ENCODE measurements at places on chromosomes 7 and 10.
A peak's percentile ranks its signal among the peaks of the same experiment; 100 is the strongest.

DNA sequence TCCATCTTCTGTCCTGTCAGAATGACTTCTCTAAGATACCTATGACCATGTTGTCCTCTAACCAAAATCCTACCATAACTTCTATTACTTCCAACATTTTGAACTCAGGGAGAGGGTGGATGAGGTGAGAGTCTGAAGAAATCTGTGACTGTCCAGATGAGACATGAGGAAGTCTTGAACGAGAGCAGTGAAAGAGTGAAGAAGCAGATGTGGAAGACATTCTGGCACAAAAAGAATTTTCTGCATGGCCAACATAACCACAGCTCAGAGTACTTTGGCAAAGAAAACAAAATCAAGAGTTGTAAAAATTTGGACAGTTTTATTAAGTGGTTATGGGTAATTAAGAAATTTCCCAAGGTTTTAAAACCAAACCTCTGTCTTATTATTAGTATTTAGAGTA lies 141.6 kb downstream of the CPEB3 start:
- DNase-seq, result no peak

GRCh38 chr7:143295870-143296269 lies 7.7 kb downstream of the CASP2 start:
- no peak for DNase-seq

DNA sequence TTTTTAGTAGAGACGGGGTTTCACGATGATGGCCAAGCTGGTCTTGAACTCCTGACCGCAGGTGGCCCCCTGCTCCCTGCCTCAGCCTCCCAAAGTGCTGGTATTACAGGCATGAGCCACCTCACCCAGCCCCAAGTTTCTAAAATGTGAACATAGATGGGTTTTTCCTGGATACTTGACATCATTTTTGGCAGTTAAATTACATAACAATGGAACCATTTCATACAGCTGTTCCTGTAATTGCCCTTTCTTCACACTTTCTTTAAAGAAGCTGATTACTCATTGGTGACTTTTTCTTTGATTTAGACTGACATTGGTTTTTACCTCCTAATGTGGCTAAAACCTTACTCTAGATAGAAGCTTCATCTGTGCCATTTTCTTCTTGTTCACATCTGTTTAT lies 5.9 kb downstream of the ZKSCAN1 start:
- DNase-seq, result peak; percentile 67

DNA sequence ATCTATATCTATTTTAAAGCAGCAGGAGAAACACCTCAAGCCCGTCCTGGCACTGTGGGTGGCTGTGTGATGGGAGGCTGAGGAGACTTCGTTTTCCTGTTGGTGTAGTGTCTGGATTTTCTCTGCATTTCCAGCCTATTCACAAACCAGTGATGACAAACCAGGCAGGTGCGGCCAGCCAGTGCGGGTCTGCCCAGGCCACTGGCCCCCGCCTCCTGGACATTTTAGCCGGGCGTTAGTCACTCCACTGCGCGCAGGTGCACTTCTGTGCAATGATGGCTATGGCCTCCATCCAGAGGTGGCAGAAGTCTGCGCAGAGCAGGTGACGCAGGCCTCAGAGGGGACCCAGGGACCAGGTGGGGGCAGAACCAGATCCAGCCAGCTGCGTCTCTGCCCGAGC lies 64.9 kb upstream of the PITRM1 start:
- no peak for DNase-seq
